ENCODE measurements at places on chromosomes 5 and 9.

- no peak for DNase-seq
These were observed 283.9 kb downstream of the SPOCK1 start for GRCh38 chr5:137215261-137215660.

DNA sequence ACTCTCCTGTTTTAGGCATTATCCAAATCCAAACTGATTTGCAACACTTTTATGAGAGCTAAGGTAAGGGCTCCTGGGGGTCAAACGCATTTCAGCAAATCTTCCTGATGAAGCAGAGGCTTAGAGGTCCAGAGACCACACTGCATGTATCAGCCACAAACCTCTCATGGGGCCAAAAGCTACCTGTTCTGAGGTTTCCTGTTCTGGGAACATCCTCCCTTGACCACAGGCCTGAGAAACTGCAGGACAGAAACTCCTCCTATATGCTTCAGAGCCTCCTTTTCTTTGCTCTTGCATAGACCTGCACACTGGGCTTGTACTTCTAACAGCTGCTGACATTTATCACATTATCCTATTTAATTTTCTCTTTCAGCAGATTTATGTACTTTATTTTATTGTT is 92.6 kb downstream of the OR2K2 start:
- no peak for DNase-seq

- no peak for DNase-seq
These were observed 135.4 kb downstream of the ATG10 start for GRCh38 chr5:82107267-82107666.

GRCh38 chr9:99057665-99058625 is 47.0 kb upstream of the TGFBR1 start:
- no peak for DNase-seq

- DNase-seq = no peak
These were observed 533.4 kb downstream of the PSAT1 start for GRCh38 chr9:78830301-78830700.

GRCh38 chr9:38682713-38683112 is 37.2 kb downstream of the FAM240B start:
- DNase-seq = no peak

DNA sequence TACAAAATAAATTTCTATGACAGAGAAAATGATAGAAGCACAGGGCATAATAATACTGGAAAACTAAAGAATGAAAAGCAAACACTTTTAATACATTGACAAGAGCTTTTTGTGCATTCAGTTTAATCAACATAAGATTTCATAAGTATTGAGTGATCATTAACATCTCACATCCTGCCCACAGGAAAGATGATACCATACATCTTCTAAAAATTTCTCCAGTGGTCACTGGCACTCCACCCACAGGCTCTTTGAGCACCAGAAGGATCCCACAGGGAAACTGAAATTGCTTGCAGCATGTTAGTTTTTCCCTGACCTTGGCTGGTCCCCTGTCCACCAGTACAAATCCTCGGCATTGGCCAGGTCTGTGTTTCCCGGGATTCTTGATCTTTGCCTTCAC is 186.0 kb downstream of the CEMIP2 start:
- no peak for DNase-seq

DNA sequence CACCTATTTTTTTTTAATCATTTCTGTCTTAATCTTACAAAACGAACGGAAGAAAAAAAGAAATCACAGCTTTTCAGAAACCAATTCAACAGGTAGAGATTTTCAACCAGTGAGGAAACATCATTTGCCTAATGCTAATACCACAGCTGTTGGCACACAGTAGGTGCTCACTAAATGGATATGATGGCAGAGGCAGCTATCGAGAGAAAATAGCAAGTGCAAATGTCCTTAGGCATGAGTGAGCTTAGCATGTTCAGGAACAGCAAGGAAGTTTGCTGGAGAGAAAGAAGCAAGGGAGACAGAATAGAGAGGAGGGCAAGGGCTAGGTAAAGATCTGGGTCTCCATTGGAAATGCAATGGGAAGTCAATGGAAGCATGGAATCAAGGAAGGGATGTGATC is 49.2 kb downstream of the CEMIP2 start:
- DNase-seq = no peak

DNA sequence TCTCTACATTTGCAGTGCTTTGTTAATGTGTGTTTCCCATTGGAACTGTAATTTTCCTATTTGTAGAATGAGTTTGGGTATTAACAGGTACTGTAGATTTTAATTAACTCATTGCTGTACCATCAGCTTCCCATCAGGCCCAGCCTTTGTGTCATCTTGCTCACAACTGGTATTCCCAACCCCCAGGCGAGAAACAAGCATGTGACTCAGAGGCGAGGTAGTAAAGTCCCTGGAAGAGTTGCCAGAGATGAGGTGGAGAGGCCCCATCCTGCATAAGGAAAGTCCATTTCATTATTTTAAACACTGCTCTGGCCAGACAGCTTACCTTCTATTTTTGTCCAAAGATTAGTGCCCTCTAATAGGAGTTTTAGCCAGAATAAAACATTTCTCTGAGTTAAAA is 29.9 kb downstream of the ADCY2 start:
- DNase-seq = no peak

DNA sequence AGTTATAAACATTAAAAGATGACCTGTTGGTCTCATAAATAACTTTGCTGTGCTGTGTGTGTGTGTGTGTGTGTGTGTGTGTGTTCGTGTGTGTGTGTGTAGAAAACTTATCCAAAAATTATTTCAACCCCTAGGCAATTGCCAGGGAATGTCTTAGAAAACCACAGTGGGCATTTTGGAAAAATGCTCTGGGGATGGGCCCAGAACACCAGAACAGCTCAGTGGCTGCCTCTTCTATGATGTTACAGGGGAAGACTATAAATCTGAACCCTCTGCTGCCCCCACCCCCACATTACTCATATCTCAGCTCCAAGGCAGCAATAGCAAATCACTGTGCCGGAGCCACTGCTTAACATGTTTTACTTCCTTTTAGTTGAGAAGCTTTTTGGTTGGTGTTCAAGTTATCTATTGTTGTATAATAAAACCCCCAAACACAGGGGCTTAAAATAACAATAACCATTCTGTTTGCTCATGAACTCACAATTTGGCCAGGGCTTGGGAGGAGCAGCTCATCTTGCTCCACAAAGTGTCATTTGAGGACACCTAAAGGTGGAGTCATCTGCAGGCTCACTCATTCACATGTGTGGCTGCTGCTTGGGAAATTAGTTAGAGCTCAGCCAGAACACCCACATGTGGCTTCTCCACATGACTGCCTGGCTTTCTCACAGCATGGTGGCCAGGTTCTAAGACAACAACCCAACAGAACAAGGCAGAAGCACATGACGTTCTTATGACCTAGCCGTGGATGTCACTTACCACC is 40.4 kb downstream of the ACTBL2 start:
- DNase-seq = no peak

- DNase-seq = no peak
These were observed 15.7 kb upstream of the AQP7 start for GRCh38 chr9:33418090-33418489.

- no peak for DNase-seq
These were observed 36.2 kb upstream of the ADAM19 start for GRCh38 chr5:157611571-157612476.

DNA sequence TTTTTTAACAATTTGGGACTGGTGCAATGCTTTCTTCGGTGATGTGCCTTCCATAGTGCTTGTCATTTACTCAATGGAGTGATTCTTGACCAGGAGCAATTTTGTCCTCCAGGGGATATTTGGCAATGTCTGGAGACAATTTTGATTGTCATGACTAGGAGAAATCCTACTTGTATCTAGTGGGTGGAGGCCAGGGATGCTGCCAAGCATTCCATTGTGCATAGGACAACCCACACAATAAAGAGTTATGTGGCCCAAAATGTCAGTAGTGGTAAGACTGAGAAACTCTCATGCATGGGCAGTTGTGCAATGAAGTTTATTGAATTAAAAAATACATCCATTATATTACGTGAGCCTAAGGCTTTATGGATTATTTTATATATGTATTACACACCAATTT is 70.5 kb downstream of the FOCAD start:
- no peak for DNase-seq

DNA sequence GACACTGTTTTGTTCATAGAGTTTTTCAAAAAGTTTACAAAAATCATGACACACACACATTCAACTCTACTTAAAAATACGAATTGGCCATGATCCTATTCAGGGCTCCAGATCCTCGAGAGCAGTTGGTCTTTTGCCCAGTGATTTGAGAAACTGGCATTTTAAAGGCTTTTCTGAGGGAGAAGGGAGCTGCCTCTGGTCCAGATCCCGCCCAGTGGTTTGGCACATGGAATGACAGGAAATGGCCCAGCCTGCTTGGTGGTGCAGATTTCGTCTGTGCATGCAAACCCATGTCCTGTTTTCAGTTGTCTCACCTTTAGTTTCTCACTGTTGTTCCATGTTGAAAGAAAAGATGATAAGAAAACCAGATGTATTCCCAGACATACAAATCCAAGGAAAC is 3.6 kb downstream of the CAMK4 start:
- no peak for DNase-seq

DNA sequence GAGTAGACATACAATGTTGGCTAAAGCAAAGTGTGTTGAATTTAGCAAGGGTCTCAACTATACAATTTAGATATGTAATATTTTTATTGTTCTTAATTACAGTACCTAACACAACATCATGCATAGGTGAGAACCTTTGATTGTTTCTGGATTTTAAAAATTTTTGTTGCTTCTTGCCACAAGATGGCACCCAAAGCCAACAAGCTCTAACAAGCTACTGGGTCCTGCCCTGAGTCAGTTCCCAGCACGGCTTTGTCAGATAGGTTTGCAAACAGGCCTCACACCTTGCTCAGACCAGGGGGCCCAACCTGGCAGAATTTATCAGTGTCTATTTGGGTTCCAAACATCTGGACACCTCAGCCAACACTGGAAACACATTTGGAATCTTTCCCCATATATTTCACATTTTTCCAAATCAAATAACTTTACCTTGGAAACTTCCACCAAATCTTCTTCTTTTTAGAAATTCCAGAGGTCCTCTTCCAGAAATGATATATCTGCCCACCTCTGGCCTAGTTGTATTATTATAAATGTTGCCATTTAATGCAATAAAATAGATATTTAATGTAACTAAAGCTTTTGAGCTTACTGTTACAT is 49.5 kb upstream of the EGFLAM start:
- DNase-seq = no peak

DNA sequence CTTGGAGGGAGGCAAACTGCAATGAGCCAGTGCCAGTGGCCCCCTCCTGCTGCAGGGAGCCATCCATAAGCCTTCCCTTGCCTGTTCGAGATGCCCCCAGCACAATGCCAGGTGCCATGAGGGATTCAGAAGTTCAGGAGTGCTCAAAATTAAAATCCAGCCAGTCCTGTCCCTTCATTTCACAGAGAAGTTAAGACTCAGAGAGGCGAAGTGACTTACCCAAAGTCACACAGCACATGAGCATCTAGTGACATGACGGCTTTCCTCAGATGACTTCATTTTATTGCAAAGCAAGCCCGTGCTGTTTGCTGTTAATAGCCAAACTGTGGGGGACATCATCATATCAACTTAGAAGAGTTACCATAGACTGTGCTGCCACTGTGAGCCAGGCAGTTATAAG is 69.3 kb upstream of the SAP30L start:
- no peak for DNase-seq

GRCh38 chr9:123097430-123098095 is 64.1 kb downstream of the GPR21 start:
- DNase-seq = no peak

GRCh38 chr9:107025260-107026035 is 162.5 kb downstream of the ZNF462 start:
- no peak for DNase-seq

GRCh38 chr5:75460532-75460931 is 50.9 kb downstream of the CERT1 start:
- no peak for DNase-seq

DNA sequence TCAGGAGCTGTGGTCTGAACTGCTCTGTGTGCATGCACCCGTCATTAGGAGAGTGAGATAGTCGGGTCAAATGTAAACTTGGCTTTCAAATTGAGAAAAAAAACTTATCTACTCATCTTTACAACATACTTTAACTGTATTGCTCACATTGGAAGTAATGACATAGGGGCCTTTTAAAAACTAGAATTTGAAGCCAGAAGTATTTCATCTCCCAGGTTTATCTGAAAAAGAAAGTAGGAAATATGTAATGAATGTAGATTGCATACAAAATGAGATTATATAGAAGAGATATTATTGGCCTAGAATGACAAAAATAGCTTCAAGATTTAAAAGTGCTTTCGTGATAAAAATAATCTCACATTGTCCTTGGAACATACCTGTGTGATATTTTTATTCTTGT is 24.3 kb downstream of the RGS7BP start:
- no peak for DNase-seq

All from vagina (tissue), 2 donors.